ENCODE measurements at places on chromosomes 13 and 19. TPM values are rescaled to one million over a fixed set of nuclear protein-coding genes. Genes with fewer than 3 reads are reported as not detected.

ATP4A gene
- total RNA-seq = not detected

NKPD1 gene
- 0.37 TPM for total RNA-seq

LILRB3 gene
- not detected for total RNA-seq

C1QTNF9B gene
- total RNA-seq = not detected

TEX29 gene
- 0.14 TPM for total RNA-seq

GPR12 gene
- total RNA-seq = not detected

CEACAM3 gene
- total RNA-seq = not detected

PGLYRP2 gene
- 0.05 TPM for total RNA-seq

COLGALT1 gene
- total RNA-seq = 106 TPM

SCAF1 gene
- total RNA-seq = 26.5 TPM

SKA3 gene
- 7.5 TPM for total RNA-seq

NLRP4 gene
- not detected for total RNA-seq

ZNF14 gene
- 6.0 TPM for total RNA-seq

IZUMO2 gene
- not detected for total RNA-seq

TEX26 gene
- total RNA-seq = not detected

AXL gene
- 11.2 TPM for total RNA-seq

MEF2B gene
- total RNA-seq = not detected

SIGLEC11 gene
- not detected for total RNA-seq

DACH1 gene
- total RNA-seq = 2.9 TPM

CRLF1 gene
- total RNA-seq = not detected

PSG3 gene
- not detected for total RNA-seq

PTGIR gene
- not detected for total RNA-seq

LILRB4 gene
- total RNA-seq = not detected

TRAPPC6A gene
- total RNA-seq = 36.8 TPM

CEACAM16 gene
- not detected for total RNA-seq

C5AR2 gene
- total RNA-seq = under 0.01 TPM

MATK gene
- 0.34 TPM for total RNA-seq

ZNF816 gene
- 9.0 TPM for total RNA-seq

FGF21 gene
- not detected for total RNA-seq

DNAAF3 gene
- 0.42 TPM for total RNA-seq

FCER2 gene
- not detected for total RNA-seq

ZNF285 gene
- total RNA-seq = 5.8 TPM

PSG1 gene
- total RNA-seq = under 0.01 TPM

CRX gene
- not detected for total RNA-seq

KCNN4 gene
- 0.51 TPM for total RNA-seq

RNF17 gene
- 0.09 TPM for total RNA-seq

PCDH17 gene
- total RNA-seq = 1.6 TPM

TSSK6 gene
- total RNA-seq = 0.68 TPM

All from dermis blood vessel endothelial cell (primary cell).